Nasal cavity respiratory epithelium epithelial cell of viscerocranial mucosa (primary cell): ENCODE measurements at places on chromosomes 3 and 15. TPM values are rescaled to one million over a fixed set of nuclear protein-coding genes. Genes with fewer than 3 reads are reported as not detected.

SNX22 gene
- total RNA-seq = under 0.01 and 0.07 TPM in 2 replicates

ADAMTS17 gene
- 0.64 and 1.0 TPM in 2 replicates for total RNA-seq

TMEM158 gene
- 1.4 and 2.3 TPM in 2 replicates for total RNA-seq

ACAD9 gene
- 19.8 and 36.2 TPM in 2 replicates for total RNA-seq

RFTN1 gene
- 14.7 and 22.1 TPM in 2 replicates for total RNA-seq

KBTBD13 gene
- not detected in 2 replicates for total RNA-seq
